ENCODE measurements at places on chromosomes 16 and 17. TPM values are rescaled to one million over a fixed set of nuclear protein-coding genes. Genes with fewer than 3 reads are reported as not detected.

DNA sequence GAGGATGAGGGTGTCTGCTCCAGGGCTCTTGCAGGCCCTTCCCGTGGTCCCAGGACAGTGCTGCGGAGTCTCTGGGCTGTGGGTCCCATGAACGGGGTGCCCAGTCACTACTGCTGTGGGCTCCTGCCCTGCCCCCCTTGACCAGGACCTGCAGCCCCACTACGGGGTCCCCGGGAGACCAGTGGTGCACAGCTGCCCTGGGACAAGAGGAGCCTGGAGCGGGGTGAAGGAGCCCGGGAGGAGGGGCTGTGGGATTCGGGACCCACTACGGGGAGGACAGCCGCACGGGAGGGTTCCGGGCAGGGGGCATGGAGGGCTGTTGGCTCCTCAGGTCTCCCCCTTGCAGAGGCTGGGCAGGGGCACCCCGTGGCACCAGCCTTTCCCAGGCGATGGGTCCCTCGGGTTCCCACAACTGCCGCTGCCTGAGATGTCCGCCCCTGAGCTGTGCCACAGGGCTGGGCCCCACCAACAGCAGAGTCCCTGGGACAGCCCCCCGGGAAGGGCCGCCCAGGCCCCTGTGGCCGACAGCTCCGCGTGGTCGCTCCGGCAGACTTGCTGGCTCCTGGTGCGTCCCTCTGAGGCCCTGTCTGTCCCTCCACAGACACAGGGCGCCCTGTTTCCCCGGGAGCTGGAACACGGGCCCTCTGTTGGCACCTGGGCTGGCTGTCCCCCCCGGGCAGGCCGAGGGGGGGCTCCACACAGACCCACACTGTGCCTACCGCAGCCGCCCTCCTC is 52.1 kb upstream of the GNG13 start:
- no peak overlapping the region for H3K4me3 ChIP-seq
- H3K36me3 ChIP-seq, result no peaks in the 10 kb centered on the region
- no peak for DNase-seq
- H3K27me3 ChIP-seq, result no peaks in the 10 kb centered on the region
- H3K4me1 ChIP-seq, result no peaks in the 10 kb centered on the region
- H3K27ac ChIP-seq, result no peak overlapping the region

DNA sequence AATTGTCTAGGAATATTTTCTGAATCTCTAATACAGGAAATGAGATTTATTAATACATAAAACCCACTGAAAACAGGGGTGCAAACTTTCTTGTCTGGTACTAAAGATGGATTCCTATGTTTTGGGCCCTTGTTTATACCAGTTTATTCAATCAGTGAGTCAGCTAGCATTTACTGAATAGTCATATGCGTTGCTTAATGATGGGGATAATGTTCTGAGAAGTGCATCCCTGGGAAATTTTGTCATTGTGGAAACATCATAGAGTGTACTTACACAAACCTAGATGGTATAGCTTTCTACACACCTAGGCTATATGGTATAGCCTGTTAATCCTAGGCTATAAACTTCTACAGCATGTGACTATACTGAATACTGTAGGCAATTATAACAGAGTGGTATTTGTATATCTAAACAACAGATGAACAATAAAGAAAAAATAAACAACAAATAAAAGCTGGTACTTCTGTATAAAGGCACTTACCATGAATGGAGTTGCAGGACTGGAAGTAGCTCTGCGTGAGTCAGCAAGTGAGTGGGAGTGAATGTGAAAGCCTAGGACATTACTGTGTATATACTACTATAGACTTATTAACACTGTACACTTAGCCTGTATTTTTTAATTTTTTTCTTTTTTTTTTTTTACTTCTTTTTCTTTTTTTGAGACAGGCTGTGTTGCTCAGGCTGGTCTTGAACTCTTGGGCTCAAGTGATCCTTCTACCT is 63.7 kb downstream of the SIAH1 start:
- H3K27me3 ChIP-seq, result no peaks in the 10 kb centered on the region
- peaks cover 38% of the 10 kb centered on the region for H3K36me3 ChIP-seq
- H3K4me3 ChIP-seq, result no peak overlapping the region
- H3K27ac ChIP-seq, result no peak overlapping the region
- peak; percentile 4 for DNase-seq

GRCh38 chr17:80937462-80938381 is 53.9 kb upstream of the CHMP6 start:
- H3K36me3 ChIP-seq, result peaks cover 6% of the 10 kb centered on the region
- H3K27ac ChIP-seq, result peak overlapping the region; percentile 34
- H3K4me3 ChIP-seq, result no peak overlapping the region

DNA sequence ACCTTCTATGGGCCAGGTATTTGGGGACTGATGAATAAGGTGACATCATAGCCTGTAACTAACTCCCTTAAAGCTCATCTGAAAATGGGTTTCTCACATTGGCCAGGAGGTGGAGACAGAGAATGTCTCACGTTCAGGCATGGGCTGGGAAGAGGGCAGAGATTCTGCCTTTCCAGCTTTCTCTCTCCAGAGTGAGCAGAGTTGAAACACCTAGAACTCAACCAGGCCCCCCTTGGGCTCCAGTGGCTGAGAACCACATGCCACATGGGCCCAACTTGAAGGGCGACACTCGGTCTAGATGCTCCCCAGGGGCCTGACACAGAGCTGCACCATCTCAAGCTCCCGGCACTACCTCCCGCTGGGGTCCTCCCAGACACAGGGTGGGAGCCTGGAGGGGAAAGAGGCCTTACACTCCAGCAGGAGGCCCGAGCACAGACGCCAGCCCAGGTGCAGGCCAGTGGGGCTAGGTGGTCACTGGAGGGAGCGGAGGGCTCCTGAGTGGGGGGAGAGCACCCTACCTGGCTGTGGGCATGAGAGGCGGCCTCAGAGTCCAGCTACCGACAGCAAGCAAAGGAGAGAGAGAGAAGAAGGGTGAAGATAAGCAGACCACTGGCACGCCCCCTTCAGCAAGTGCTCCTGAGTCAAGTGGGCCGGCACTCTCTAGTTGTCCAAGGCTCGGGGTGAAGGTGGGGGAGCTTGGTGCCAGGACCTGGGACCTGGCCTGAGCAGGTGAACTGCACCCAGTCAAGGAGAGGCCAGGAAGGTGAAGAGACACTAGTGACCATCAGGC is 55.9 kb downstream of the MYO18A start:
- no peak overlapping the region for H3K27ac ChIP-seq
- no peaks in the 10 kb centered on the region for H3K27me3 ChIP-seq
- H3K4me1 ChIP-seq, result no peaks in the 10 kb centered on the region
- H3K4me3 ChIP-seq, result no peak overlapping the region
- peaks cover under 1% of the 10 kb centered on the region for H3K36me3 ChIP-seq

GRCh38 chr17:27475070-27475673 is 18.9 kb downstream of the KSR1 start:
- H3K4me1 ChIP-seq, result peaks cover 86% of the 10 kb centered on the region
- peaks cover 36% of the 10 kb centered on the region for H3K36me3 ChIP-seq
- peak overlapping the region; percentile 99 for H3K27ac ChIP-seq
- peak; percentile 38 for DNase-seq

- no peaks in the 10 kb centered on the region for H3K36me3 ChIP-seq
- H3K27ac ChIP-seq, result no peak overlapping the region
- DNase-seq, result no peak
- H3K4me1 ChIP-seq, result peaks cover 8% of the 10 kb centered on the region
- peaks cover 31% of the 10 kb centered on the region for H3K27me3 ChIP-seq
- H3K4me3 ChIP-seq, result no peak overlapping the region
Measured at GRCh38 chr17:13593757-13594156, 8.0 kb downstream of the HS3ST3A1 start.

EVPL gene
- total RNA-seq, result 2.5 TPM

MYH13 gene
- not detected for total RNA-seq

ARL6IP1 gene
- total RNA-seq, result 102 TPM

TMEM170A gene
- total RNA-seq, result 32.2 TPM

MOSMO gene
- 5.6 TPM for total RNA-seq

SLC38A8 gene
- not detected for total RNA-seq

LGALS9B gene
- total RNA-seq, result not detected

Data from activated naive CD8-positive, alpha-beta T cell treated with anti-CD3 and anti-CD28 coated beads for 36 hours (primary cell).